Stimulated activated CD4-positive, alpha-beta T cell treated with anti-CD3 and anti-CD28 coated beads, TNF-alpha, amount 100 ng/mL, for 4 hours (primary cell): ENCODE measurements at places on chromosomes 11 and 22.

GRCh38 chr22:19430890-19431541 lies 517 bp downstream of the HIRA start:
- no peak for DNase-seq

GRCh38 chr11:72776844-72777754 lies 16.7 kb downstream of the STARD10 start:
- no peak for DNase-seq

GRCh38 chr11:128095466-128095981 lies 491.8 kb downstream of the ETS1 start:
- DNase-seq, result no peak

DNA sequence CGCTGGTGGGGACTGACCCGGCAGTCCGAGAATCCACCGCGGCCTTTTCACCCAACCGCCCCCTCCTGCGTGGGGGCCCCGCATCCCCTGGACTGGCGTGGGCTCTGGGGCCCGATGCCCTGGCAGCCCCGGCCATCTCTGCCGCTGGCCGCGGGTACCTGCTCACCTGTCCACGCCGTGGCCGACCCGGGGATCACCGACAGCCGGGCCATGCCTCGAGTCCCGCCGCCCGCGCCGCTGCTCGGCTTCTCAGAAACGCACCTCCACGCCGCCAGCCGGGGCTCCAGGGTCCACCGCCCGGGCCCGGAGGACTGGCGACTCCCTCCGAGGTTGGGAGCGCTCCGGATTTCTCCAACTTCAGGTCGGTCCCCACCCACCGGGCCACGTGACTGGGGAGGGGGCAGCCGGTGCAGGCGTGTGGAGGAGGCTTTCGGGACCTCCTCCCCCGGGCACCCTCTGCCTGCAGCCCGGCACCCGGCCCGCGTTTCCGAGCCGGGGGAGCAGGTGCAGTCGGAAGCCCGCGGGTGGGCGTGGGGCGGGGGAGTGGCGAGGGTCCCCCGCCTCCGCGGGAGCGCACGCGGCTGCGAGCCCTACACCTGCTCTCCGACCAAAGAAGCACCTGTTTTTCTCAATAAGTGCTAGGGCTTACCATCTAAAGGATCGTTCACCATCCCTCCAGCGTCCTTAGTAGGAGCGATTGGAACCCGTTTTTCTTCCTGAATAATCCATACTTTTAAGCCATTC lies 554 bp upstream of the NRIP3 start:
- DNase-seq, result peak; percentile 33

DNA sequence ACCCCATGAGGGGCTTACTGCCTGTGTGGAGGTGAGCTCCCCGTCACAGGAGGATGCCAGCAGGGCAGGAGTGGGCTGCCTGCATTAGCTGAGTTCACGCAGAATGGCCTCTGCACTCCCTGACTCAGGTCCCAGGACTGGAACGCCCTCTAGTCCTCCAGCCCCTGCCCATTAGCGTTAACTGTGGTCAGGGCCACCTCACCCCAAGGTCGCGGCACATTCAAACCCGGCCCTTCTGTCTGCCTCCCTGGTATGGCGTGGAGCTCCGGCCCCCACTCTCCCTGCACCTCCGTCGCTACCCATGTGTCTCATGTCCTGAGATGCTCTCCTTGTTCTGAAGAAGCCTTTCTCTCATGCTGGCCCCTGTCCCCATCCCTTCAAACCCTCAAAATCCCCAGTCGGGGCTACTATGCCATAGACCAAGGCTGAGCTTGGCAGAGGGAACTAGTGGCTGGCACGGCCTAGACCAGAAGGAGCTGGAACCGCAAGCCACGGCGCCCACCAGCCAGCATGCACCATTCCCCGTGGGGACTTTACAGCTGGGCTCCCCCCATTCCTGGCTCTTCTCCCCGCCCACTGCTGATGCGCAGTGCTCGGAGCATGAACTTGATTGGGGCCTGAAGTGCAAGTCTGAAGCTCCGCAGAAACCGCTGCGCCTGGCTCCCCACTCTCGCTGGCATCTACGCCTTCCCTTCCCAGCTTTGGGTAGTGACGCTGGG lies 79.5 kb upstream of the RTL6 start:
- DNase-seq, result no peak

- no peak for DNase-seq
These were observed 170.3 kb upstream of the NARS2 start for GRCh38 chr11:78744949-78745348.

- DNase-seq, result no peak
These were observed 18.5 kb downstream of the FIBIN start for GRCh38 chr11:27012234-27012921.

- no peak for DNase-seq
These were observed 53.9 kb downstream of the MN1 start for GRCh38 chr22:27747396-27748221.

DNA sequence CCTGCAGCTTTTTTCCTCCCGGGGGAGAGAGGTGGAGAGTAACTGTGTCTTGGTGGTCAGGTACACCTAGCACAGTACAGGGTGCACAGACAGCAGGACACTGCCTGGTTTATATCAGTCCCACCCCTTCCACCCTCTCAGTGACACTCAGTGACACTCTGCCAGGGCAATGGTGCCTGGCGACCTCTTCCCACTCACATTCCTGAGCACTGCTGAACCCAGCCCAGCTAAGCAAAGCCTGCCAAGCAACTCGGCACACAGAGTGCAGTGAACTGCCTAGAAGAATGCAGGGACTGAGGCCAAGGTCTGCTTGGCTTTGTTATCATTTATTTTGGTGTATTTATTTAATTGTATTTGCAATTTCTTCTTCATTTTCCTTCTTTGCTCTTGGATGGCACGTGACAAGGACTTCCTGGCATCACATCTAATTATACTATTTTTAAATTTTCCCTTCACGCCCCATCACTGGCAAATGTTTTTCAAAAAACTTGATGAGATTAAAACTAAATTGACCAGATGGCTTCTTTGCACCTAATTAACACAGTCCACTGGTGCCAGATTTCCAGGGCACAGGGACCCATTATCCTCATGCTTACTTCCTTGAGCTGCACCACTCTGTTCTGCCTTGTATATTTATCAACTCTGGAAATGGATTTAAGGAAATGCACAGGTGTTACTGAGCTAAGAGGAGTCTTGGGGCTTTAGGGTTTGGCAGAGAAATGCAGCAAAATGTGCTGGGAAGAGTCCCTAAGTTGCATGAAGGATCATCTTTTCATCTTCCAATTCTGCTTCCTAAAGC lies 205.6 kb downstream of the ADAMTS15 start:
- DNase-seq, result no peak
